Activated gamma-delta T cell treated with Interleukin-2 at 50 U/mL for 16 hours (primary cell): ENCODE measurements at places on chromosomes 3 and 15.

DNA sequence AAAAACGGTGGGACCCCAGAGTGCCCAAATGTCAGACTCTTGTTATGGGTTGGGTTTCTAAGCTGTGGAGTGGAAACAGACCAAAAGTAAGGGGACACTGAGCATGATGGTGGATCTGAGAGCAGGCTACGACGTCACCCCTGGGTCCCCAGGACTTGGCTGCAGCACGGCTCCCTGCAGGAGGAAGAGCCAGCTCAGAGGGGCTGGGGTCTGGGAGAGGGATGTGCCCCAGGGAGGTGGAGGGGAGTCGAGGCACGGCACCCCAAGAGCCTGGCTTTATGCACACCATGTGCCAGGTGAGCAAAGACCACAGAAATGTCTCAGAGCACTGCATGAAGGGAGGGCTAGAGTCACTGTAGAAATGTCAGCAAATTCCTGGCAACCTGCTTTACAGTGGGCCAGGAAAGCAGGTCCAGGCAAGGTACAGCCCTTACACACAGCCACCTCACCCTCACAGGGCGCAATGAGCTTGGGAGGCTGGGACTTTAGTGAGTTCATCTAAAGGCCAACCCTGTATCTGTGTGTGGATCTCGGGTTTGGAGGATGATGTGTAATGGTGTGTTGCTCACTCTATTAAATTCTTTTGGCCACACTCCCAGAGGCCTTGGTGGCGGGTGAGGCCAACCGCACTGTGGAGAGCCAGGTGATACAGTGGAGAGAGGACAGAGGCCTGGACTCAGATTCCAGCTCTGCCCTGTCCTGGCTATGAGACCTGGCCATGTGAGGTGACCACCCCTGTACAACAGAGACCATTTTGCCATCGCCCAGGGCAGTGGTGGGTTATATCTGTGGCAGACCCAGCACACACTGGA, 14.1 kb downstream of the CTSH start:
- DNase-seq = no peak

- DNase-seq = no peak
Observed at GRCh38 chr15:64045101-64045435, 1.2 kb downstream of the DAPK2 start.

DNA sequence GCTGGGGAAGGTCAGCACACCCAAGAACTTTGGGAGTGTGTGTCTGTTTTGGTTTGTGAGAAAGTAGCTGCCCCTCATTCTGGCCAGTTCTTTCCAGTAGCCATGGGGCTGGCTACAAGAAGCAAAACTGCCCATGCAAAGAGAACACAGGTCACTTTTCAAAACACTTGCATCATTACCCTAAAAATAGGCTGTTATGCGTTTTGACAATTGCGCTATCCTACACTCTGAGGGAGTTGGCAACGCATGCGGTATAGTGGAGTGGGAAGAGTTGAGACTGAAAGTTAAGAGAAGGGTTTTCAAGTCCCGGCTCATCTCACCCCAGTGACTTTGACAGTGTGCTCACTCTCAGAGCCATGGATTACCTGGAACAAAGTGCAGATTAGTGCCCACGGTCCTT, 41.8 kb upstream of the MYZAP start:
- DNase-seq = no peak

DNA sequence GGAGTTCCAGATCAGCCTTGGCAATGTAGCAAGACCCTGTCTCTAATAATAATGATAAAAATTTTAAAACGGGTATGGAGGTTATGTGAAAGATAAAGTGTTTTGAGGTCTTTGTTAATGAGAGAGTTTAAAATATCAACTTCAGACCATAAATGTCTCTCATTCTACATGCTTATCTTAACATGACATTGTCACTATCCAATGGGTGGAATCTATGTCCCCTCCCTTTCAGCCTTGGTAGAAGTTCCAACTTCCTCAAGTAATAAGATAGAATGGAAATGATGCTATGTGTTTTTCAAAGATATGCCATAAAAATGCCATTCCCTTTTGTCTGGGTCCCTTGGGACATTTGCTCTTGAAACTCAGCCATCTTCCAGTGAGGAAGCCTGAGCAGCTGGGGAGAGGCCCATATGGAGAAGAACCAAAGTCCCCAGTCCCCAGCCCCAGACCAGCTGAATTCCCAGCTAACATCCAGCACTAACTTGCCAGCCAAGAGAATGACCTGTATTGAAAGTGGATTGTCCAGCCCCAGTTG, 17.0 kb downstream of the RPSA start:
- DNase-seq = no peak
